ENCODE measurements at places on chromosomes 5 and 9.

DNA sequence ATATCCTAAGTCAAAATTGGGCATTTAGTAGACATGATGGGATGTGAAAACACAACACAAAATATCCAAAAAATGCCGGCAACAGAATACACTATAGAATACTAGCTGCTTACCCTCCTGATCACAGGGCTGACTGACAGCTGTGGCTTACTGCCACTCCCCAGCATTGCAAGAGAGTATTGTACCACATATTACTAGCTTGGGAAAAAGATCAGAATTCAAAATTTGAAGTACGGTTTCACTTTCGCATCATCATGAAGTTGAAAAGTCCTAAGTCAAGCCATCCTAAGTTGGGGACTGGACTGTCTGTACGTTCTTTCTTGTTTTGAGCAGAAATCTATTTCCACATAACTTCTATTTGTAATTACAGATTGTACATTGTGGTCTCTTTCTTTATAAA lies 851.4 kb downstream of the MAT2B start:
- DNase-seq = no peak

- DNase-seq = no peak
Measured at GRCh38 chr9:74391816-74392215, 105.3 kb upstream of the RORB start.

DNA sequence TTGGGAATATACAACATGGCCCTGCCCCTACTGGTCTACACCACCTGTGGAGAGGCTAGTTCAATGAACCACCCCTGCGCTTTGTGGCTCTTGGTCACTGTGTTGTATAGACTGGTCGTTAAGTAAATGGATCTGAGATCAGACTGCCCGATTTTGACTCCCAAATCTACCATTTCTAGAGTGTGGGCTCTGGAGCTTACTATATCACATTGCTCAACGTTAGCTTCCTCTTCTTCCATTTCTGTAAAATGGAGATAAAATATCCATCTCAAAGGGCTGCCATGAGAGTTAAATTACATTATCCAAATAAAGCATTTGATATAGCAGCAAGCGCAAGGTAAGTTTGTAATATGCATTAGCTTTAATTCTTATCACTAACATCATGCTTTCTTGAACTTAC lies 52.7 kb upstream of the IFNK start:
- DNase-seq = no peak

DNA sequence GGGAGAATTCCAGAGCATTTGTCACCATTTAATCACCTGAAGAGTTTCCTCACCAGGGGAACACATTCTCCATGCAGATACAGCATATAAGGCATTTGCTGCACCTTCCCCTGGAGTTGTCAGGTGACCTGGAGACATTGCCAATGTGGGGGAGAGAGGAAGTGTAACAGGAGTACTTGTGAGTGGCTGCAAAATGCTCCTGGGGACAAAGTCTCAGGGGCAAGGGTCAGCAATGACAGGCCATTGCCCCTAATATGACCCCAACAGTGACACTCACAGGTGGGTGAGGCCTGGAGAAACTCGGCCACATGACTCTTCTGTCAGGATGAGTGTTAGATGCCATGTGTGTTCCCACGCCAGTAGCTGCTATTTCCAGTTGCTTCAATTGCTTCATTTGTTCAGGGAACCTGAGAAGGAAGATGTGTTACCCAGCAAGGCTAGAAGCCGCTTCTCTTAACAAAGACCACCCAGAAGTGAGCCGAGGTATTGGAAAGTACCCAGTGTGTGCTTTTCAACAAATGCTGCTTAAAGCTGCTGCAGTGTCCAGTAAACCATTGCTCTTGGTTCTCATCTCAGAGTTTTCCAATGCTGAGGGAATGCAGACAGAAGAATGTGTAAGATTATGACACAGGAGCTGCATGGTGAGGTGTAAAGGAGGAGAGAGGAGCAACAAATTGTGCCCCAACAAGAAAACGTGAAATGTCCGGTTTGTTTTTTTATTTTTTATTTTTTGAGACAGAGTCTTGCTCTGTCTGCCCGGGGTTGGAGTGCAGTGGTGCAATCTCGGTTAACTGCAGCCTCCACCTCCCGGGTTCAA lies 128.2 kb upstream of the SLC44A1 start:
- DNase-seq = no peak

DNA sequence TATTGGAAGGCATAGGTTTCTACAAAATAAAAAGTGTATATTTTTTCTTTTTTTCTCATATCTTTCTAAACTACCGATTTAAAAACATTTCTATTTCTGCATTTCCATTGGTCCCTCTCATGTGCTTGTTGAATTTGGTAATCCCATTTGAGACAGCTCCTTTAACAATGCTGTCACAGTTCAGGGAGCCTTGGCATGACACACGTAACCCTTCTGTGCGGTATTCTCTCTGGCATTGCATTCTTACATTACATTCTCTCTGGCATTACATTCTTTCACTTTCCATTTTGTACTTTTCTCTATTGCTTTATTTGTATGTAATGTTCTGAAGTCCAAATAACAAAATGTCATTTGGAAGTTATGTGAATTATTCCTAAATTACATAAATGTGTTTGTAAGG lies 150.7 kb upstream of the RASGRF2 start:
- no peak for DNase-seq

DNA sequence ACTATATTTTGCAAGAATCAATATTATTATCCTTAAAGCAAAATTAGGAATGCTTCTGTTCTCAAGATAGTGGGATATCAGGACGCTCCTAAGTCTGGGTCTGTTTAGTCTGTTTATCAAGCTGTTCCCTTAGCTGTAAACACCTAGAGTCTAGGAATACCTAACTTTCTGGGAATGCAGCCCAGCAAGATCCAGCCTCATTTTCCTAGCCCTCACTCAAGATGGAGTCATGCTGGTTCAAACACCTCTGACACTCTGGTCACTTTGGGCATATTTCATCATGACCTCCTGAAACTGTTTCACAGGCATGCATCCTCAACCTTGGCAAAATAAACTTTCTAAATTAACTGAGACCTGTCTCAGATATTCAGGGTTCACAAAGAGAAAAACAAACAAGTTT lies 14.4 kb upstream of the MRPS30 start:
- no peak for DNase-seq

Measured in stimulated activated naive CD4-positive, alpha-beta T cell treated with Interleukin-2 at 50 U/mL for 16 hours (primary cell).